ENCODE measurements at places on chromosomes 4 and X.

DNA sequence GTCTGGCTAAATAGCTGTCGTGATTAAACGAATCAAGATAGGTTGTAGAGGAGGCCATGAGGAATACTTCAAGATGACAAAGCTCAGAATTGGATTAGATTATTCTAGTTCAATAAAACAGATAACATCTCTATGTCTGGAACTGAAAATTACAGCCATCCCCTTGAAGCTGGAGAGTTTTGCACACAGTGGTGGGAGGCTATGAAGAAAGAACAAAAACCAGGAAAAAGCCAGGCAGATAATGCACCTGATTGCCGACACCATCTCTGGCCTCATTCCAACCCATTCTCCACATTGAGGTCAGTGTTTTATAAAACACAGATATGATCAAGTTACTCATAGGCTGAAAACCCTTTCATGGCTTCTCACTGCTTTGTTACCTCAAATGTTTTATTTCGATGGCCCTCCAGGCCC lies 188.3 kb downstream of the RASL11B start:
- no peak for DNase-seq

DNA sequence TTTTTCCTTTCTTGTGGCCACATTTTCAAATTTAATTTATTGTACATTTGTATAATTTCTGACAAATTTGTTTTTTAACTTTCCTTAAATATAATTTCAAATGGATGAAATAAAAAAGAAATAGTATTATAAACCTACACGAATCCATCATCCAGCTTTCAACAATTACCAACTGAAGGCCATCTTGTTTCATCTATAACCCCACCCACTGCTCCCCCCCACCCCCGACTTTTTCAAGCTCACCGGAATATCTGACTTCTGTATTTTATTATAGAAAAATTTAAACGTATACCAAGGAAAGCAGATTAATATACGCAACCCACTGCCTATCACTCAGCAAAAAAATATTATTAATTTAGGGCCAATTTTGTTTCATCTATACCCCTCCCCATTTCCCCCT lies 1.1 kb downstream of the MORF4L2 start:
- no peak for DNase-seq

DNA sequence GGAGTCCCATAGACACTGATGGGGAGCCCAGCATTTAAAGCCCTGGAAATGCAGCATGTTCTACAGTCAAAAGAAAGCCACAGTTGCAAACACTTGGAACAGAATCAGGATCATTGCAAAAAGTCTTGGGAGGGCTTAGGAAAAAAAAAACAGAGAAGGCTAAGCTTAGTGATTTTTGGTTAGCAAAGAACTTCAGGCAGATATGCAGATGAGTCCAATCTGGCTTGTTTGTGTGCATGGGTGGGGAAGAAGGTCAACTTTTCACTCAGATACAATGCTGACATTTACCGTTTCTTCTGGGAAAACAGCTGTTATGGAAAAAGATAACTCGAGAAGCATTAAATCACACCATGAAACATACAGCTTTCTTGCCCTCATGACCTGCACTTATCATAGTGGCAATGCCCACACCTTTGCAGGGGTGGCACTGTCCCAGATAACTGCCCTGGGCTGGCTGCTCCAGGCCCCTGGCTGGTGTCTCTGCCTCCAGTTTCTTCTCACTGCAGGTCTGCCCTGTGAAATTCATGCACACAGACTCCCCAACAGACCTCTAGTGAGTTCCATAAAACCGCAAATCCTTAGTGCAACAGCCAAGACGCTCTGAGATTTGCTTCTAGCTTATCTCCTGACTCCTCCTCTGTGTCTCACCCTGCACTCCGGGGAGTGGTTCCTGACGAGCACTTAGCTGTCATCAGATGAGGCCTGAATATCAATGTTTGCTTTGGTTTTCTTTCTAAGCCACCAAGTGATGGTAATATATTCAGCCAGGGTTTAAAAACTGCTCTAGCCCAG lies 99.2 kb downstream of the DRD5 start:
- no peak for DNase-seq

GRCh38 chrX:22526339-22526738 lies 253.6 kb downstream of the CBLL2 start:
- DNase-seq, result peak; percentile 77

DNA sequence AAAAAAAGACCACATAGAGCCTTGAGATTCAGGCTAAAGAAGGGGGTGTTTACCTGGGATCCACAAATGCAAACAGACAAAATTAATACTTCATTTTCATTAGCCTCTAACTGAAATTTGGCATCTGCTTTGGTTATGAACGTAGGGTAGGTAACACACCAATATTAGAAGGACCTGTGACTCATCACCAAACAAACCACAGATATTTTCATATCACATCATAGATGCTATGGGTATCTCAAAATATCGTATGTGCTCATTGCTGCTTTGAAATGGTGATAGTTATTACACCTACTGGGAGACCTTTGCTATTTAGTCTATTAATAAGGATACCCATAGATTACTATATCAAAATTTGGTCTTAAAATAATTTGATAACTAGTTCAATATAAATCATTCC lies 180.6 kb upstream of the MAP3K15 start:
- no peak for DNase-seq

DNA sequence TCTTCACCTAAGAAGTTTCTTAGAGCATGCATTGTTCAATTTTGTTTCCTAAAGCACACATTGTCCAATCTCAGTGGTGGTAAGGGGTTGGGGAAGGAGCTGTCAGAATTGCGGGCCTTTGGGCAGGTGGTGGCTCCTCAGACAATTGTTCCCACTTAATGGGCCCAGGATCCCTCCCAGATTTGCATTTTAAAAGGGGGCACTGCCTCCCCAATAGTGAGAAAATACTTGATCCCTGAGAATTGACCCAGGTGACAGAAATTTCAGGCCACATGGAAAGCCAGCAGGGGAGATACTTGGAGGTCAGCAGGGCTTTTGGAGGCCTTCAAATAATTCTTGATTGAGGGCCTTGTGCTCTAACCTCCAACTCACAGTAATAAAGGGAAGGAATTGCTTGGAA lies 217.1 kb downstream of the ZNF674 start:
- DNase-seq, result no peak

- no peak for DNase-seq
Measured at GRCh38 chr4:141159027-141159426, 25.8 kb upstream of the RNF150 start.

GRCh38 chr4:16269240-16269639 lies 43.0 kb upstream of the TAPT1 start:
- no peak for DNase-seq

GRCh38 chrX:100935767-100936166 lies 7.0 kb upstream of the XKRX start:
- no peak for DNase-seq

DNA sequence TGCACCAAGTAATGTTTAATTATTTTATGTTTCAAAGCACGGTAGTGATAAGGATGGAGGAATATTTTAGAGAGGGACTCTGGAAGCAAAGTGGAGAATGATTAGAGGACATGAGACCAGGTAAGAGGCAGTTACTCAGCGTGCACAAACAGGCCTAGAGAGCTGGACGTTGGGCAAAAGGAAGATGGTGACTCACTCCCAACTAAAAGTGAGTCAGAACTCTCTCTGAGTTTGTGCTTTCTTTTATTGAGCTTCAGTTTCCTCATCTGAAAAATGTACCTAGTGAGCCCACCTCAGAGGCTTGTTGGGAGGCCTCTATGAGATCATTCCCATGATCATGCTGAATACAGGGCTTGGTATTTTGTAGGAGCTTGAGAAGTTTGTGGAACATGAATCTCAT lies 1.6 kb upstream of the ZC4H2 start:
- DNase-seq, result peak; percentile 25

DNA sequence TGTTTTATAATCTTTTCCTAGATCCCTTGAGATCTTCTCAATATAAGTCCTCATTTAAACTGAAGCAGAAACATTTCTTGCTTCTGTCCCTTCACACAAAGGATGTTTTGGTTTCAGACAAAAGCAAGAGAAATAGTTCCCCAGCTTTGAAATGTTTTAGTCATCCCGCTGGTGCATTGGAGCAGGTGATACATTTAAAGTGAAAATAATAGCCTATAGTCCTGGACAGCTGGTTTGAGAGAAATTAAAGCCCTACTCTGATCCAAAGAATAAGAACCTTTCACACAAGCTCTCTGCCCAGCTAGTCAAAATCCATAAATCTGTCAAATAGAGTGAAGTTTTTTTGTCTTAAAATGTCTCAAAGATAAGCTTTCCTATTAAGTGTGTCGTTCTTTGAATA lies 79.4 kb downstream of the LUZP4 start:
- DNase-seq, result no peak

GRCh38 chr4:38163216-38164006 lies 203.2 kb downstream of the PTTG2 start:
- peak; percentile 60 for DNase-seq

- peak; percentile 29 for DNase-seq
Measured at GRCh38 chrX:39309018-39309635, 507.9 kb downstream of the MID1IP1 start.

DNA sequence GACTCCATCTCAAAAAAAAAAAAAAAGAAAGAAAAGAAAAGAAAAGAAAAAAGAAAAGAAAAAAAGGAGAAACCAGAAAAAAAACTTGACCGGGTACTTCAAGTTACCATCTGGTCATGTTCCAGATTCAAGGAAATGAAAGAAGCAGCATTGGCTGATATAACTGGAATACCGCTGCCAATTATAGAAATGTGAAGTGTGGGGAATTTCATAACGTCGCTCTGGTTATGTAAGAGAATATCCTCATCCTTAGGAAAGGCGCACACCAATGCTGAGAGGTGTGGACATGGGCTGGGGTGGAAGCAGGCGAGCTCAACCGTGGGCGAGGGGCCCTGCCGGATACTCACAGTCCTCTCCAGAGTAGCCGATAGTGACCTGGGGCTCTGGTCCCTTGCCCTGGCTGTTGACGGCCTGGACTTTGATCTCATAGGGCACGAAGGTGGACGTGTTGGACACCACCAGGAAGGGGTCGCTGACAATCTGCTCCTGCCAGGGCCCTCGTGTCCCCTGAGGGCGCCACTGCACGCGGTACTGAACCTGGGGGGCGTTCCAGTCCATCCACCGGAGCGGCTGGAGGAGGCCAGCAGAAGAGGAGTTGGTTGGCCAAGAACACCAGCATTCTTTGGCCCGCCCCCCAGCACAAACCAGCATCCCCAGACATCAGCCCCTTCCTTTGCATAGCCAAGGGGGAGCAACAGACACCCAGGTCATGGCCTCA lies 19.5 kb downstream of the L1CAM start:
- no peak for DNase-seq

GRCh38 chr4:52550186-52550585 lies 108.9 kb downstream of the USP46 start:
- no peak for DNase-seq

- DNase-seq, result no peak
Measured at GRCh38 chrX:21509912-21510311, 135.7 kb downstream of the CNKSR2 start.

DNA sequence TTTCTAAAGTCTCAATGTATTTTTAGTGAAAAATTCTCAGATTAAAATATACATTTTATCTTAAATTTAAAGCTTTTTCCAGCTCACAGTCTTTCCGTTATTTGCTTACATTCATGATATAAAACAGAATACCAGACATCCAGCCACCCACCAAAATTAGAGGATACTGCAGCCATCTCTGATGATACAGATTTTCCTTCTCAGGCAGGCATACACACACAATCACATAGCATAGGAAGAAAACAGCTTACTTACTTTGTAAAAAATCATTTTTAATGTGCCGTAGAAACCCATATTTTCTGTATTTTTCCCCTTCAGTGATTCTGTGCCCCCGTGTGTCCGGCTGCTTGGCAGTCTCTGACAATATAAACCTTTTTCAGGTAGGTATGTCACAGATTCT lies 183.7 kb downstream of the FBXW7 start:
- no peak for DNase-seq

GRCh38 chr4:10118048-10119004 lies 1.7 kb upstream of the WDR1 start:
- DNase-seq, result no peak

- peak; percentile 18 for DNase-seq
Measured at GRCh38 chr4:173448103-173448502, 49.2 kb upstream of the SCRG1 start.

- no peak for DNase-seq
Measured at GRCh38 chr4:11446155-11446811, 17.6 kb upstream of the HS3ST1 start.

DNA sequence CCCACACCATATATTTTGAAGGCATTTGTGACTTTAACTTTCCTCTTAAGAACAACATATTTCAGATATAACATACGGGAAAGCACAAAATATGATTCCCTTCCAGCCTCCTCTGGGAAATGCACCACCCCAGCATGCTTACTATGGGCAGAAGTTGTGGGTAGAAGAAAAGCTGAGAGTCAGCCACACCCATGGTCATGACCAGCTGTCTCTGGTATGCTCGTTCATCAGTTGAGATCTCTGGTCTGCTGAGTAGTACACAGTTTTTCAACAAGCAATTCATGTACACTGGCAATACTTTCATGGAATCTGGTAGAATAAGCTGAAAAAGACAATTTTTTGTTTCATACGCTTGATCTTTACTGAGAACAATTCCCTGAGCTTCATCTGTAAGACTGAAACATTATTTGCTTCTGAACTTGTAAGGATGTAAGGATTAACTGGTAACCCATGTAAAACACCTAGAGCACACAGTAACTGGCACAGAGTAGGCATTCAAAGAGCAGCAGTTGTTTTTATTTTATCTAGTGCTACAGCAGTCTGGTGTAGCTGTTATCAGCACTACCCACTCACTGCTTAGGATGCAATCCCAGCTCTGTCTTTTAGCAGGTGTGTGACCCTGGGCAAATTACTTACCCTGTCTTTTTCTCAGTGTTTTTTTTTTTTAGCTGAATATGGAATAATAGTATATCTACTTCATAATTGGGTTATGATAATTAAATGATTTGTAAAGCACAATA lies 47.6 kb downstream of the METTL14 start:
- DNase-seq, result peak; percentile 22

DNA sequence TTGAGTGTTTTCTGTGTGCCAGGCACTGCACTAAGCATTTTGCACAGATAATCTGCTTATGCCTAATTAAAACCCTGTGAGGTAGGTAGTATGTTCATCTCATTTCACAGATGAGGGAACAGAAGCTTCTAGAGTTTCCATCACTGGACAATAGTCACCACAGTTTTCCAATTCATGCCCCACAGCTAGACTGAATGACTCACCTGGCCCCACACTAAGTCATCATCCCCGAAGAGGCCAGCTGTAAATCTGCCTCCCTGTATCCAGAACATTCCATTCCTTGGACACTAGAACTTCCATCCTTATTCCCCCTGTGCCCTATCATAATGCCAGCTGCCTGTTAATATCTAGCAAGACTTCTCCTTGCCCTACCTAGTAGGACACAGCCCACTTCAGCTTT lies 40.9 kb upstream of the NYX start:
- peak; percentile 29 for DNase-seq

- DNase-seq, result no peak
Measured at GRCh38 chrX:54411732-54412131, 28.5 kb upstream of the TSR2 start.

- DNase-seq, result no peak
Measured at GRCh38 chr4:181146051-181146450, 1097.2 kb upstream of the TENM3 start.

GRCh38 chrX:23792861-23793553 lies 10.0 kb downstream of the SAT1 start:
- DNase-seq, result no peak

- no peak for DNase-seq
Measured at GRCh38 chr4:80049813-80050534, 23.1 kb downstream of the ANTXR2 start.

GRCh38 chr4:53937918-53938317 lies 126.5 kb downstream of the CHIC2 start:
- peak; percentile 79 for DNase-seq

- no peak for DNase-seq
Measured at GRCh38 chr4:88908003-88908402, 149.0 kb downstream of the FAM13A start.

GRCh38 chr4:38743866-38744265 lies 38.9 kb downstream of the TLR10 start:
- no peak for DNase-seq

All from A172 (cell line).